ENCODE measurements at places on chromosomes 16 and 17. TPM values are rescaled to one million over a fixed set of nuclear protein-coding genes. Genes with fewer than 3 reads are reported as not detected.

Gene PRAC1
- not detected for total RNA-seq

Gene HOXB6
- 42.7 TPM for total RNA-seq

Gene TP53TG3C
- total RNA-seq, result not detected

Gene RAB11FIP4
- total RNA-seq, result 41.0 TPM

Gene TBX2
- 11.2 TPM for total RNA-seq

Gene RPH3AL
- total RNA-seq, result 61.3 TPM

Gene TNFRSF17
- total RNA-seq, result 6.0 TPM

Gene ADGRG3
- total RNA-seq, result 2.2 TPM

Gene SEC14L1
- total RNA-seq, result 16.8 TPM

Gene TPSD1
- total RNA-seq, result 12.0 TPM

Gene HSF4
- 56.7 TPM for total RNA-seq
